ENCODE measurements at places on chromosomes 4 and X.

GRCh38 chr4:128751354-128751753 is 58.1 kb upstream of the JADE1 start:
- DNase-seq: no peak

GRCh38 chrX:19756597-19757131 is 130.7 kb downstream of the SH3KBP1 start:
- no peak for DNase-seq

DNA sequence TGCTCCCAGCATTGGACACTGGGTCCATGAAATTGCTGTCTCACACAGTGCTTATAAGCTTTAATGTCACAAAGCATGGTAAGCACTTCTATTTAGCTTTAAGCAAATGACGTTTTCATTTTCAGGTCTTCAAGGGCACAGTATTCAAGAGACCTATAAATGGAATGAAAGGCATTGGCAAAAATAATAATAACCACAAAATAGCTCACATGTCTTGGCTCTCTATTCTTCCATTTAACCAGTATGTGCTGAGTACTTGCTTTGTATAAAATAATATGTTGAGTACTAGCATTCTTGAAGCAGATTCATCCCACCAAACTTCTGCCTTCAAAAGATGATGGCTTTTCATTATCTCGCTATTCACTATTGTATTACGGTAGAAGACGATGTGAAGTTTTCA is 203.0 kb downstream of the ADAMTS3 start:
- DNase-seq: no peak

DNA sequence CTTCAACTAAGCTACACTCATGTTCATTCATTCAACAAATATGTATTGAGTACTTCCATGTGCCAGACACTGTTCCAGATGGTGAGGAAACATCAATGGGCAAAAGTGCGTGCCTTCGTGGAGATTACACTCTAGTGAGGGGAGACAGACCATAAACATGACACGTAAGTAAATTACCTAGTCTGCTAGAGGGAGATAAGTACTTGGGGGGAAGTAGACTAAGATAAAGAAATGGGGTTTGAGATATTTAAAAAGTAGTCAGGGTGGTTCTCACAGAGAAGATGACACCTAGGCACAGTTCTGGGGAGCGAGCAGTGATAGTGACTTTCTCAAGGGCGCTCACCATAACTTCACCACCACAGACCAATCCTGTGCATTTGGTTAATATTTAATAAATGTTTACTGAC is 11.7 kb downstream of the JCHAIN start:
- no peak for DNase-seq

DNA sequence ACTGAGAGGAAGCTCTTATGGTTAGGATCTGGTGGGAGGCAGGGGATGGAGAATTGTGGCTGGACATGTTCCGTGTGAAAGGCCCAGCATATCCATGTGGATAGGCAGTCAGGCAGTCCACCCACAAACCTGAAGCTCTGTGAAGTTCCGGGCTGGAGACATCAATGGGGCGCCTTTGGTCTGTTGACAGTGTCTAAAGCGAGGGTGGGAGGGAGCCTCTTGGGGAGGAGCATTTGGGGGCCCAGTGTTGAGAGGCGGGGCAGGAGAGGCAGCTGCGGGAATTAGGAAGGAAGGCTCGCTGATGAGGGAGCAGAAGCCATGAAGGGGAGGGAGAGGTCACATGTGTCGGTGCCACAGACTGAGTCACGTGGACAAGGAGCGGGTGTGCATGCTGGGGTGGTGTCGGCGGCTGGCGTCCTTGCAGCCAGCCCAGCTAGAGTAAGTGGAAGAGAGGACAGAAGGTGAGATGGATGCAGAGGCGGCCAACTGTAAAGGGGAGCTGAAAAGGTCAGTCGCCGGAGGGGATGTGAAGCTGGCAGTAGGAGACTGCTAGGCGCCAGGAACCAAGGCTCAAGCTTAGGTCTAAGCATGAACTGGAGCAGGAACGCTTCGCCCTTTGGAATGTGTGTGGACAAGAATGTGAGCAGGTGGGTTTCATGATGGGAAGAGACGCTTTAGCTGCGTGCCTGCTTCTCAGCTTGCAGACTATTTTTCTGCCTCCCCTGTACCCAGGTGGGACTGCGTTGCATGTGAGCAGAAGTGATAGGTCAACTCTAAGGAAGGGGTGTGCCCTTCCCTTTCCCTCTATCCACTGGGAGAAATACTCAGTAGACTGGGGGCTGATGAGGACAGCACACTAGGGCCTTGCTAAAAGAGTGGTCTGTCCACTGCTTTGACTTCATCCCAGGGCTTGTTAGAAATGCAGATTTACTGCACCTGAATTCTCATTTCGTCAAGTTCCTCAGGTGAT is 44.0 kb upstream of the TLR2 start:
- DNase-seq: no peak

Data from NCI-H774 (cell line).